Stimulated activated CD8-positive, alpha-beta memory T cell treated with anti-CD3 and anti-CD28 coated beads, Interleukin-2, amount 100 ng/mL, for 48 hours (primary cell): ENCODE measurements at places on chromosomes 12 and 14.
A peak's percentile ranks its signal among the peaks of the same experiment; 100 is the strongest.

DNA sequence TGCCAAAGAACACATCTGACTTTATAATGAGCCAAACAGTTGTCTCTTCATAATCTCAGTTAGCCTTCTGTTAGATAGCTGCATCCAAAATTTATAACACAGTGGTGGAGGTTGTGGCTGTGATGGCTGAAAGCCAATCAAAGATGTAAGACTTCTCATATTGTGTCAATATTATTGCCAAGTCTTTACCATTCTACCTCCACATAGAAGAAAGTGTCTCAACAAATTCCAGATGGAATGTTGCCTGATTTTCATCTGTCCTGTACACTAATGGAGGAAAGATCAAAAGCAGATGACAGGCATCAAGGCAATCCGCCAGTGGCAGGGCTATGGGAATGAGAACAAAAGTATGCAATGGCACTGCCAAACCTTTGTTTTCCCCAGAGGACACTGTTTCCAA lies 813.1 kb upstream of the NOVA1 start:
- DNase-seq = no peak

GRCh38 chr14:96486705-96487104 lies 15.5 kb upstream of the PAPOLA start:
- no peak for DNase-seq

- DNase-seq = peak; percentile 46
These were observed 54.3 kb downstream of the MYRFL start for GRCh38 chr12:69879007-69879960.

- no peak for DNase-seq
These were observed 87.7 kb downstream of the TMEM30B start for GRCh38 chr14:61193476-61193875.

DNA sequence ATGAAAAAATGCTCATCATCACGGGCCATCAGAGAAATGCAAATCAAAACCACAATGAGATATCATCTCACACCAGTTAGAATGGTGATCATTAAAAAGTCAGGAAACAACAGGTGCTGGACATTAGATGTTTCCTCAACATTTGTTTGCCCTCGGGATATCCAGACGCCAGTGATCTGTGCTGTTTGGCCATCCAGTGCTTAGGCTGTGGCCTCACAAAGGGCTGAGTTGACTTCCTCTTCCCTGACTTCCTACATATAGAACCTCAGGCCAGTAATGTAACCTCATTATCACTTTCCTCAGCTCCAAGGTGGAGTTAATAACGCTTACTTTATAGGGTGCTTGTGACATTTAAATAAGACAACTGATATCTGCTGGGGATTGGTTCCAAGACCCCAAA lies 51.8 kb downstream of the SLC15A5 start:
- DNase-seq = no peak

GRCh38 chr12:120996133-120996746 lies 17.9 kb downstream of the HNF1A start:
- no peak for DNase-seq

DNA sequence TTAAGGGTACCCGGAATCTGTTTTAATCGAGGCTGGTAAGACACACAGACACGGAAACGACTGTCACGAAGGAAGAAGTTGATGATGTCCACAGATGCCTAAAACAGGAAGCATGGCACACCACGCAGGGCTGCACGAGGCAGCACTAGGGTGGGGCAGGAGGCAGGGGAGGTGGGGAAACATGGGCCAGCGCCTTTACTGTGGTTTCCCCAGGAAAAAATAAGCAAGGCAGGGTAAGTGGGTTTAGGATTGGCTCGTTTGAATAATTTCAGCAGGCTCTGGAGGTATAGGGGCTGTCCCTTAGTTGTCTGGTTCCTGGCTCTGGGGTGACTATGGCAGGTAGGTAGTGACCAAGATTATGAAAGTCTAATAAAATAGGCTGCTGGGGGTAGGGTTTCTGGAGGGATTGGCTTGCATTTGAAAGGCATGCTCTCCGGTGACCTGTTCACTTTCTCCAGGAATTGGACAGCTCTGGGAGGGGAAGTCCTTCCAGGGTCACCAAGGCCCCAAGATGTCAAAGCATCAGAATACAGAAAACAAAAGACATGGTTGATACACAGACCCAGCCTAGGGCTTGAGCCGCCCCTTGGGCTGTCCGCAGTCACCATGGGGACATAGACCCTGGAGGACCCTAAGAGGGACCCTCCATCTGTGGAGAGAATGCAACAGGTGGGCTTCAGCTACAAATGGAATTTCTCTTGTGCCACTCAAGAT lies 35.3 kb downstream of the MAP1LC3B2 start:
- DNase-seq = no peak

DNA sequence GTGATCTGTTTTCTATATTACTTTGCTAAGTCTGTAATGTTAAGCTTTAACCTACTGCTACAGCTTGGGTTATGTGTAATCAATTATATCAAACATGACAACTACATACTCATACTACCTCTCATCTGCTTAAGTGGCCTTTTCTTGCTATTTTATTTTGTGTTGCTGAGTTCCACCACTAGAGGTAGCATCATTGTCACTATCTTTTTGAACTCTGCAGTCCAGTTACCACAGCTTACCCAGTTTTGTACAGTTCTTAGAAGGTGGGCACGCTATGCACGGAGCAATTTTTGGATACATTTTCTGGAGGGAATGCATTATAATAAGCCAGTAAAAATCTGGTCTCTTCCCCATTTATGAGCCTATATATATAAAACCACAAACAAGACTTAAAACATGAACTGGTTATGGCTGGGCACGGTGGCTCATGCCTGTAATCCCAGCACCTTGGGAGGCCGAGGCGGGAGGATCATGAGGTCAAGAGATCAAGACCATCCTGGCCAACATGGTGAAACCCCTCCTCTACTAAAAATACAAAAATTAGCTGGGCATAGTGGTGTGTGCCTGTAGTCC lies 48.5 kb downstream of the SAV1 start:
- DNase-seq = no peak

DNA sequence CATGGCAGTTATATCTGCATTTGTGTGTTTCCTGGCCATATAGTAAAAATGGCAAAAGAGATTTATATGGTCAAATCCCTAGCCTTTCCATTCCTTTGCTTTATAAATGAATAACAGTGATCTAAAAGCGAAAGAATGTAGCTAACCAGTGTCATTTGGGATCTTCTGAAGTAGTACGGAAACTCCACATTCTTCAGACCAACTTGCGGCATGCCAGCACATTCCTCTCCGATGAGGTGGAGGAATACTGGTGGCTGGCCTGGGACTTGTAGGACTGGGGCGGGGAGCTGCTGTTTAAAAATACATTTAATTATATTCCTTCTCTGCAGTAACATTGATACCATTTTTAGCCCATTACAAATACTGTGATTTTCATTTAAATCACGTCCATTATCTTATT lies 85.3 kb downstream of the SAMD4A start:
- DNase-seq = no peak

GRCh38 chr14:95759941-95760340 lies 46.0 kb upstream of the TCL1A start:
- no peak for DNase-seq

- DNase-seq = no peak
These were observed 64.7 kb upstream of the GNPNAT1 start for GRCh38 chr14:52856139-52856538.

- no peak for DNase-seq
These were observed 775.5 kb upstream of the SEL1L start for GRCh38 chr14:82309199-82309598.

GRCh38 chr14:104286086-104286485 lies 147.7 kb downstream of the KIF26A start:
- DNase-seq = no peak

- no peak for DNase-seq
These were observed 28.5 kb downstream of the LGMN start for GRCh38 chr14:92719890-92720323.

- no peak for DNase-seq
These were observed 186.6 kb downstream of the PAX9 start for GRCh38 chr14:36848213-36848612.

DNA sequence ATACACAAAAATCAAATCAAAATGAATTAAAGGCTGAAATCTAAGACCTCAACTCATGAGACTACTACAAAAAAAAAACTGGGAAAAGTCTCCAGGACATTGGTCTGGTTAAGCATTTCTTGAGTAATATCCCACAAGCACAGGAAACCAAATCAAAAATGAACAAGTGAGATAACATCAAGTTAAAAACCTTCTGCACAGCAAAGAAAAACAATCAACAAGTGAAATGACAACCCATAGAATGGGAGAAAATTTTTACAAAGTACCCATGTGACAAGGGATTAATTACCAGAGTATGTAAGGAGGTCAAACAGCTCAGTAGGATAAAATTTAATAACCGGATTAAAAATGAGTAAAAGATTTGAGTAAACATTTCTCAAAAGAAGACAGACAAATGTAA lies 338.7 kb downstream of the SLC16A7 start:
- no peak for DNase-seq

- DNase-seq = no peak
These were observed 66.3 kb downstream of the GPR135 start for GRCh38 chr14:59398841-59399240.

- no peak for DNase-seq
These were observed 37.8 kb downstream of the SPRING1 start for GRCh38 chr12:116700066-116700465.

DNA sequence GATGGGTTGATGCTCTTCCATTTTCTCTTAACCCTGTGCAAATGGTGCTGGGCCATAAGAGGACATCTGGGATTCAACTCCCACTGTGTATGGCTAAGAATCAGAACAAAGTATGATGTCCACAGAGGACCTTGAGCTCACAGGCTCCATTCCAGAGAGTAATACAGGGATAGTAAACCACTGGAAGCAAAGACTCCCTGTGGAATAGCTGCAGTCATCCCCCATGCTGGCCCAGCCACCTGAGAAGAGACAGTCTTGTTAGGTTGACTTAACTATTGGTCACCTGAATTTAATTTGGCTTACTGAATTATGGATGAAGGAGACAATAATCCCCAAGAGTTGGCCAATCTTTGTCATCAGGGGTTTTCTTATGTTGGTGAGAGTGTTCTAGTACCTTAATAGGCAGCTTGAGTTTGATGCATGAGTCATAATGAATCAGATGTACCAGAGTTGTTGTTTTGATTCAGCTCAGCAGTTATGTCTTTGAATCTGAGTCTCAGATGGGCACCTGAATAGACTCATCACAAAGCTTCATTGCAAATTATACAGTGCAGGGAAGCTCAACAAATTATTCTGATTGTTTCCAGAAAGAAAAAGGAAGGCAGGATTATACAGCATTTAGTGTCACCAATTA lies 122.7 kb downstream of the SSPN start:
- no peak for DNase-seq
